ENCODE measurements at places on chromosomes 3 and 15.

- DNase-seq: no peak
Observed at GRCh38 chr3:146503461-146504202, 34.3 kb upstream of the PLSCR2 start.

DNA sequence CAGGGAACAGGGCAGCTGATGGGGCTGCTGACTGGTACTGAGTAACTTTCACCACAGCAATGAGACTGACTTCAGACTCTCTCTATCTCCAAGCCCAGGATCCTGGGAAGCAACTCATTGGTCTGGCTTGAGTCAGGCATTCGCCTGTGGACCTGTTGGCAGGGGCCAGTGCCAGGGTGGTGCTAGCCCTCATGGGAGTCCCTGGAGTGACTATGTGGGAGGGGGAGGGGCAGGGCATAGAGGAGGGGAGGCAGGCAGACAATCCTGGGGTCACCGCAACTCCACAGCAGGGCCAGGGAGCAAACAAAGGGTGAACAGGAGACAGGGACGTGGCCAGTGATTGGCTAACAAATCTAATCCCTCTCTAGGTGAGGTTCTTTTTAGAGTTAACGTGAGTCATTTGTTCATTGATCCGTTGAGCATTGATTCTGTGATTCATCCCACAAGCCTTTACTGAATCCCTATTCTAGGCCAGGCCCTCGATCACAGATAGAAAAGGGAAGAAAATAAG, 71.8 kb downstream of the CEMIP start:
- no peak for DNase-seq

GRCh38 chr3:933326-933725, 159.5 kb upstream of the CNTN6 start:
- no peak for DNase-seq

GRCh38 chr3:113565555-113565954, 33.2 kb downstream of the SIDT1 start:
- DNase-seq: no peak

DNA sequence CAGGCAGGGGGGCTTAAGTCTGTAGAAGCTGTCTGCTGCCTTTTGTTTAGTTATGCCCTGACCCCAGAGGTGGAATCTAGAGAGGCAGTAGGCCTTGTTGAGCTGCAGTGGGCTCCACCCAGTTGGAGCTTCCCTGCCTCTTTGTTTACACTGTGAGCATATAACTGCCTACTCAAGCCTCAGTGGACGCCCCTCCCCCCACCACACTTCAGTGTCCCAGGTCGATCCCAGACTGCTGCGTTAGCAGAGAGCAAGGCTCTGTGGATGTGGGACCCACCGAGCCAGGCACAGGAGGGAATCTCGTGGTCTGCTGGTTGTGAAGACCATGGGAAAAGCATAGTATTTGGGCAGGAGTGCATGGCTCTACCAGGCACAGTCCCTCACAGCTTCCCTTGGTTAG, 446.8 kb upstream of the RARB start:
- DNase-seq: no peak

GRCh38 chr3:23421811-23422516, 218.8 kb downstream of the UBE2E2 start:
- no peak for DNase-seq

- no peak for DNase-seq
Observed at GRCh38 chr3:153963012-153963411, 158.2 kb upstream of the ARHGEF26 start.

DNA sequence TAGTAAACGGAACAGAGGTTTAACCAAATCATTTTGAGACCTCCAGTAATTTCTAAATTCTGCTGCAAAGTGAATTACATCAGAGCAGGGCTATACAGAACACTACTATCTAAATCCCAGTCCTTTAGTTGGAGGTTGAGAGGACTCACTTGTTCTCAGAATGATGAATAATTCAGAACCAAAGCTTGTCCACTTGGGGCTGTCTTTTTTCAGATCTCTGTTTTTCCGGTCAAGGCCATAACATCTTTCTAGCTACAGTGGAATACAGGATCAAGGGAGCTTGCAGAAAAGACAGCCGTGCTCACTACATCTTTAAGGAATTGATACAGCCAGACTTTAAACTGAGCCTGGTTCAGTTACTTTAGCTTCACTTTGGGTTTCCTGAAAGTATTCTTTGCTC, 194.5 kb downstream of the EFHB start:
- DNase-seq: no peak

- DNase-seq: no peak
Observed at GRCh38 chr3:160403796-160404470, 4.5 kb downstream of the SMC4 start.

GRCh38 chr3:134615743-134616142, 35.1 kb downstream of the KY start:
- DNase-seq: no peak

DNA sequence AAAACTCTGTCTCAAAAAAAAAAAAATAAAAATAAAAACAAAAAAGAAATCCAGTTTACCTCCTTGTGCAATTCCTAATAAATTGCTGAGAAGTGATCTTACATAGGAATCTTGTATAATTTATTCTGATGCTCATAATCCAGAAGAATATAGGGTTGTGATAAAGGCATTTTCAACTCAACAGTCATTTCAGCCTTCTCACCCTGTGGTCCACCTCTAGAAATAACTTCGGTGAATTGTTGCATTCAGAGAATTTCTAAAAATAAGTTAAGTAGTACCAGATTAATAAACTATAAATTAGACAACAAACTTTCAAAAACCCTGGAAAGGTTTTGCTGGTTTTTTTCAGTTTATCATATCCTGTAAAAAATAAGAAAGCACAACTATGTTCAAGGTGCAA, 20.2 kb downstream of the RAF1 start:
- DNase-seq: no peak

- peak; percentile 79 for DNase-seq
Observed at GRCh38 chr3:197555281-197556261, at the start of gene BDH1. BDH1 (minus strand) TSS chr3:197555968; CDS start chr3:197546443, 9,525 bp downstream.

DNA sequence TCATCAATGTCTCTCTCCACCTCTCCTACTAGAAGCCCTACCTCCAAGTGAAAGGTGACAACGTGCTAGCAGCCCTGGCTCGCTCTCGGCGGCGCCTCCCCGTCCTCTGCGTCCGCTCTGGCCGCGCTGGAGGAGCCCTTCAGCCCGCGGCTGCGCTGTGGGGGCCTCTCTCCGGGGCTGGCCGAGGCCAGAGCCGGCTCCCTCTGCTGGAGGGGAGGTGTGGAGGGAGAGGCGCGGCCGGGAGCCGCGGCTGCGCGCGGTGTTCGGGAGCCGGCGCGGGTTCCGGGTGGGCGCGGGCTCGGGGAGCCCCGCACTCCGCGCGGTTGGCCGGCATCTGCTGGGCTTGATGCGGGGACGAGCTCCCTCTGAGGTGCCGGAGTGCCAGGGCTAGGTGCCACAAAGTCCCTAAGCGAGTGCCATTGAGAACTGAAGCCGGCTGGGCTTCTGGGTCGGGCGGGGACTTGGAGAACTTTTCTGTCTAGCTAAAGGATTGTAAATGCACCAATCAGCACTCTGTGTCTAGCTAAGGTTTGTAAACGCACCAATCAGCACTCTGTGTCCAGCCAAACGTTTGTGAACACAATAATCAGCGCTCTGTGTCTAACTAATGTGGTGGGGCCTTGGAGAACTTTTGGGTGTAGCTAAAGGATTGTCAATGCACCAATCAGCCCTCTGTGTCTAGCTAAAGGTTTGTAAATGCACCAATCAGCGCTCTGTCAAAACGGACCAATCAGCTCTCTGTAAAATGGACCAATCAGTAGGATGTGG, 84.8 kb upstream of the ARRDC4 start:
- DNase-seq: no peak

DNA sequence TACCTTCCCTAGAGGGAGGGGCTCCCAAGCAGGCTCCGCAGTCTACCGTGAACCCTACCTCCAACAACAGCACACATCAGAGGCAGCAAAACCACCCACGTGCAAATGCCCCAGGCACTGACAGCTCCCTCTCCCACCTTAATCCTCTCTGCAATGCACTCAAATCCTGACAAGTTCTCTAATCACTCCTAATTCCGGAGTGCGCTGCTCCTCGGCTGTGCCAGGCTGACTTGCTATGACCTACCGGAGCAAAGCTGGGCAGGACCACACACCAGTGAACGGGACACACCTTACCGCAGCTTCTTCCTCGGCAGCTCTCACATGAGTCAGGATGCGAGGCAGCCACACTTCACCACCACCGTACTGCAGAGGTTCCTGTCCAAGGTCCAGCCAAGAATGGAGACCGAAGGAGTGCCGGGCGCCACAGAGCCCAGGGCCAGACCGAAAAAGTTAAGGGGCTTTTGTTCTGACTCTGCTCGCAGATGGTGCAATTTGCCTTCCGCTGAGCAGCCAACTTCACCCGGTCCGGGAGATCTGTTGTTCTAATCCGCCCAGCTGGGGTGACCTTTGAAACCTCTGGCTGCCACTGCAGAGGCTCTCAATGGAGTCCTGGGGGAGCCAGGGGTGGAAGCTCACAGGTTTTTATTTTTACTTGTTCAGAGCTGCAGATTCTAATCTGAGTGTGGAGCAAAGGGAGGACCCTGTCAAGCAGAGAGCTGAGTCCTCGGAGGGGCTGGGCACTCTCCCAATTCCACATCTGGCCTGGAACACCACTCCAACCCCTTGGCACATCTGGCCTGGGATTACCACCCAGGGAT, 84.4 kb downstream of the MYLK start:
- no peak for DNase-seq

DNA sequence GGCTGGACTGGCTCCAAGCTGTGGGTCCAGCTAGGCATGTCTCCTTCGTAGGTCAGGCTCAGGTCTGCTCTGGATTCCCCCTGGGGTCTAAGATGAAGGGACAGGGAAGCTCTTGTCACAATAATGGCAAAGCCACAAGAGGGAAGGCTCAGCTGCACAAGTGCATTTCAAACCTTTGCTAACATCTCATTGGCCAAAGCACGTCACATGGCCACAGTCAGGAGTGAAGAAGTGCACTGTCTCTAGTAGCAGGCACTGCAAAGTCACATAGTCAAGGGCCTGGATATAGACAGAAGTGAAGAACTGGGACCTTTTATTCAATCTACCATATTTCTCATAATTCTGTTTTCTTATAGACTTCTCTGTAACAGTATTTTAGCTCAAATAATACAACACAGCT, 20.1 kb downstream of the DLEC1 start:
- DNase-seq: no peak

GRCh38 chr3:46505953-46506352, 8.2 kb downstream of the RTP3 start:
- no peak for DNase-seq

- no peak for DNase-seq
Observed at GRCh38 chr3:190614226-190615059, 100.6 kb downstream of the IL1RAP start.

- no peak for DNase-seq
Observed at GRCh38 chr15:40388941-40389823, 6.7 kb downstream of the KNSTRN start.

DNA sequence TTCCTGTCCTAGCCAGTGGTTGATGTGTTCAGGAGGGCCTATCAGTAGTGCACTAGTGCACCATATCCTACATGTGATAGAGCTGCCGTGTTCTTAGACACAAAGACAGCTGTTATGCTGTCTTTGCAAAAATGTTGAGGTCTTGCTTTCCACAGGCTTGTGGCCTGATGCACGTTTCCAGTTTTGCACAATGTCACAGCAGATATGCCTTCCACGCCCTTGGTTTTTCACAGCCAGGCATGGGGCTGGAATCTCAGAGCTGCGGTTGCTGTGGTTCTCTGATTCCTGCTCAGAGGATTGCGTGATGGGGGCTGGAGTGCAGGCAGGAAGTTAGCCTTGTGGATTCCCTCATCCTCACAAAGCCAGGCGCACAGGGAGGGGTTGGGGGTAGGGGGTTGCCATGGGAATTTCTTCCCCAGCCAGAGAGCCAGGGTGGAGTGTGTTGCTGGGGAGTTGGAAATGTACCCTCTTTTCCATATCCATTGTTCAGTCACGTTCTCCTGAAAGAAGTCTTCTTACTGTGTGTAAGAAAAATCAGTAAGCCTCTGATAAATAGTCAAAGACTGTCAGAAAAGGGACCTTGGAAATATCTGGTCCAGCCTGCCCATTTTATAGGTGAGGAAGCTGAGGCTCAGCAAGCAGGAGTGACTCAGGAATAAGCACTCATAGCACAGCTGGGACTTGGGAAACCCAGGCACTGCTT, 79.4 kb downstream of the SMAD3 start:
- DNase-seq: no peak

GRCh38 chr15:34600923-34601322, 17.5 kb upstream of the GOLGA8B start:
- no peak for DNase-seq

DNA sequence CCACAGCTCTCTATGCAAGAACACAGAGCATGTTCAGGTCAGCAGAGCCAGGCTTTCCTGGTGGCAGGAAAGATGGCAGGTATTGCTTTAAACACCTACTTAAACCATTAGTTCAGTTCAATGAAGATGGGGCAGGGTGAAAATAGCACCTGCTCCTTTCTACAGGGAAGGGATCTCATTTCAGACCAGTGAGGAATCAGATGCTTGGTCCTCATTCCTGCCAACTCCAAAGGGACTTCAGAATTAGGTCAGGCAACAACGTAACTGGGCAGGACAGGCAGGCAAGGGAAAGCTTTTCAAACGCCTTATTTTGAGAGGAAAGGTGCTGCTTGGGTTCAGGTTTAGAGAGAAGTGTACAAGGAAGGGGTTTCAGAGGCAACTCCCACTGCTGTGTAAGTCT, 12.6 kb upstream of the RPS17 start:
- DNase-seq: no peak

GRCh38 chr3:11164607-11165006, 10.3 kb downstream of the HRH1 start:
- DNase-seq: no peak

DNA sequence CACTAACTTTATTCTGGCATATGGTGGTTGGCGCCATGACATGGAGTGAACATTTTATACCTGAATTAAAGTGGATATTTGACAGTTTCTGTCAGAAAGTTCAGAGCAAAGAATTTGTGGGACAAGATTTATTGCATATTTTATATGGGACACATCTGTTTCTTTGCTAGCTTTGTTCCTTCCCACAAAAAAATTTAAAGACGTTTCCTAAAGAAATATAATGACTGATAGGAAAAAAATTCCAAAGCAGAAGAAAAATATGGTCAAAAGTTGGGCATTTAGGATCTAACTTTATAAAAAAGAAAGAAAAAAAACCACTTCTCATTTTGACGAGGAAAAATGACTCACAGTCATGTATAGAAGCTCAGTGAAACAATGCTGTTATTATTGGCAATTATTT, 101.6 kb downstream of the GREM1 start:
- DNase-seq: no peak

DNA sequence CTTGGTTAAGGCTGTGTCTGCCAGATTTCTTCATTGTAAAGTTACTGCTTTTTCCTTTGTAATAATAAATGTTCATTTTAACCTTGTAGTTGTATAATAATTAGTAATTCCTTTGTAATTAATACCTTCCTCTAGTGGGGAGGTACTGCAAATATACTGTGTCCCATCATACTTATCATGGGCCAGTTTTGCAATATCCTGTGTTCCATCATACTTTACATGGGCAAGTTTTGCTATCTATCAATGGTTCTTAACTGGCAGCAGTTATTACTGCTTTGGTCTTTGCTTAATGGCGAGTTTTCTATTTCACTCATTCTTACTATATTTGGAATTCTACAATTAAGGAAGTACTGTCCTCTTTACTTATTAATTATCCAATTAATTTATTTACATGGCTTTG, 10.6 kb downstream of the ATP2C1 start:
- DNase-seq: no peak

Measured in activated naive CD8-positive, alpha-beta T cell treated with anti-CD3 and anti-CD28 coated beads, Interleukin-2, amount 50 U/mL, for 24 hours (primary cell).